ENCODE measurements at places on chromosomes 3 and 15.

DNA sequence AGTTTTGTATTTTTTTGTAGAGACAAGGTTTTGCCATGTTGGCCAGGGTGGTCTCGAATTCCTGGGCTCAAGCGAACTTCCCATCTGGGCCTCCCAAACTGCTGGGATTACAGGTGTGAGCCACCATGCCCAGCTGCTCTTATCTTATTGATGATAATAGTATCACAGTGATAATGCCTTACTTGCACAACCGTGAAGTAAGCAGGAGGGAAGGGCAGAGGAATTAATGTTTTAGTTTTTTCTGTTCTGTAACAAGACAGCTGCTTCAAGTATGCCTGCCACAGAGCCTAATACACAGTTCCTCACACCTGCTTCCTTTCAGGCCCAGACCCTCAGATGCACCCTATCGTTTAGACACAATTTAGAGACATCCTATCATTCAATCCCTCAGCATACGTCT lies 26.1 kb upstream of the MUC13 start:
- no peak for DNase-seq

DNA sequence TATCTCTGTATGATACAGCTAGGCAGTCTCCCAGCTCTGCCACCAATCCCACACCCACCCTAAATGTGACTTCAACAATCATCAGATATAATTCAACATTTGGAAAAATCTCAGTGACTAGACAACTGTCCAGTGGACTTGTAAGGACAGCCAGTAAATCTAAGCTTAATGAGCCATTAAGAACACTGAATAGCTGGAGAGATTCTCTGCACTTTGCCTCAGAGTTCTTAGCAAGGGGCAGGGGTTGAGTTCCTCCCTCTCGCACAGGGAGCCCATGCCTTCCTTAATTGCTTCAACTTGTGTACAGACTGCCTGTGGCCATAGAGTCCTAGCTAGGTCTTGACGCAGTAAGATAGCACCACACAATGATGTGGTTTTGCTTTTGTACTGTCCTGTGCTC lies 15.6 kb downstream of the MEX3B start:
- DNase-seq = no peak

DNA sequence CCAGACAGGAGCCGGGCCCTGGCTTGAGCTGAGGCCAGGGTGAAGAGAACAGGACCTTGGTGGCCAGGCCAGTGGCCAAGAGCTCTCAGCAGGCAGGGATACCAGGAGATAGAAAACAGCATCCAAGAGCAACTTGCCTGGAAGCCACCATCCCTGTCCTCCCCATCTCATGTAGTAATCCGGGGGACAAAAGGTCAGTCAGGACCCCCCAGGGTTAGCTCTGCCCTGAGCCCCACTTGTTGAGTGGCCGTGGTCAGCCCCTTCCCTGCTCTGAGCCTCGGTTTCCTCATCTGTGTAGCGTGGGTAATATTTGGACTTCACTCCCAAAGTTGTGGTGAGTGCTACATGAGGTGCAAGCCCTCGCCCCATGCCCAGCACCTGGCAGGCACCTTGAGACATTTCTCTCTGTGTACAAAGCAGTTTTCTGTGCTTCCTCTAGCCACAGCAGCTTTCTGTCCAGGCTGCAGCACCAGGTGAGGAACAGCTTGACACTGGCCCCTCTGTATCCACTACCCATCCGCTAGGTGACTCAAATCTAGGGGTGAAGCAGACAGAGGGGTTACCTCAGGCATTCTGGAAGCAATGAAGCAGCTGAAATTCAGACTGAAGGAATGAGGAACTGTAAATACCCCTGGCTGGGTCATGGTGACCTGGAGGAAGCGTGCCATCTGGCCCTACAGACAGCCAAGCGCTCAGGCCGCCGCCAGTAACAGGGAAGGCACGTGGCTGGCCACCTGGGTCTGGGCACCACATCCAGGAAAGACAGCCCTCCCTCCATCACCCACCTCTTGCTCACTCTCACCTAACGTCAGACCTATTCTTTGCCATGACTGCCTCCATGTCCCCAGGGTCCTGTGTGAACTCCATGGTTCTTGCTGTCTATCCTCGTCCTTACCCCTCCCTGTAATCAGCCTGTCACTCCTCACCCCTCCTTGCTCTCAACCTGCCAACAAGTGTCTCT lies 6.7 kb downstream of the CISH start:
- DNase-seq = no peak

- DNase-seq = no peak
These were observed 64.1 kb downstream of the NIPA2 start for GRCh38 chr15:22902578-22902977.

DNA sequence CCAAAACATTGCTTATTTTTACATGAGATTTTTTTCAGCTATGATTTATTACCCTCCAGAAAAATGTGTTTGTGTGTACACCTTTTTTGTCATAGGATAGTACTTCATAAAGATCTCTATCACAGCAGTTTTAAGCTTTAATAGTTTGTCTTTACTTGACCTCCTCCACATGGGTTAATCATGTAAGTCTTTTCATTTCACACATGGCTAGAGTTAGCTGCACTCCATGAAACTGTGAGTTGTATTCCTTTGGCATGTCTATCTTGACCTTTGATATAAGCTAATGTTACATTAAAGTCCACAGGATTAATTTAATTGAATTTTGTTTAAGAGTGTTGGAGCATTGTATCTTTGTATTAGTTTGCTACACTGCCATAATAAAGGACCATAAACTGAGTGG lies 217.1 kb downstream of the OTOL1 start:
- DNase-seq = no peak

GRCh38 chr15:30953183-30953582 lies 38.2 kb downstream of the MTMR10 start:
- DNase-seq = no peak

DNA sequence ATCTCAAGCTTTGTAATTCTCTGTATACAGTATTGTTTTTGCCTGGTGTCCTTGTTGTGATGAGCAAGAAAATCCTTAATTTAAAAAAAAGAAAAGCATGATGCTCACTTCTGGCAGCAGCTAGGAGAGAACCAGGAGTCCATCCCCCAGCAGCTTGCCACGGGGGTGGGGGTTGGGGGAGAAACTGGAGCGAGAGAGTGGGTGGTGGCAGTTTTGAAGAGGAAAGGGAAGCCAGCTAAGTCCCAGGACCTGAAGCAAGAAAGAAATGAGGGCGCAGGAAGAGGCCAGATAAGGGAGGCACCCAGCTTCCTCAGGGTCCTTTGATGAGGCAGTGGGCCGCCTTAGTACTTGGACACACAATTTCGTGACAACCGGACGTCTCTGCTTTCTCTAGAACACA lies 23.5 kb downstream of the CHAC1 start:
- no peak for DNase-seq

GRCh38 chr3:135007607-135008006 lies 212.5 kb downstream of the EPHB1 start:
- DNase-seq = no peak

- DNase-seq = no peak
These were observed 77.7 kb upstream of the RAD18 start for GRCh38 chr3:9040996-9041395.

DNA sequence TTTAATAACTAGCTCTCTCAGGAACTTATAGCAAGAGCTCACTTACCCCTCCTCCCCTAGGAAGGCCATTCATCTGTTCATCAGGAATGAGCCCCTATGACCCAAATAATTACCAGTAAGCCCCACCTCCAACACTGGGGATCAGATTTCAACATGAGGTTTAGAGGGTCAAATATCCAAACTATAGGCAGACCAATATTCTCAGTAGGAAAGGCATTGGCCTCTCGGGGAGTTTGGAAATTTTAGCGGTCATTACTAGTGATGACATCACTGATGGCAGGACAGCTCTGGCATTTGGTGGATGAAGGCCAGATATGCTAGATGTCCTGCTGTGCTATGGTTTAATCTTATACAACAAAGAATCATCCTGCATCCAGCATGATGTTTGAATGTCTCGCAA lies 15.2 kb upstream of the CD47 start:
- no peak for DNase-seq

- DNase-seq = no peak
These were observed 36.5 kb upstream of the NPHP3 start for GRCh38 chr3:132758740-132759139.

DNA sequence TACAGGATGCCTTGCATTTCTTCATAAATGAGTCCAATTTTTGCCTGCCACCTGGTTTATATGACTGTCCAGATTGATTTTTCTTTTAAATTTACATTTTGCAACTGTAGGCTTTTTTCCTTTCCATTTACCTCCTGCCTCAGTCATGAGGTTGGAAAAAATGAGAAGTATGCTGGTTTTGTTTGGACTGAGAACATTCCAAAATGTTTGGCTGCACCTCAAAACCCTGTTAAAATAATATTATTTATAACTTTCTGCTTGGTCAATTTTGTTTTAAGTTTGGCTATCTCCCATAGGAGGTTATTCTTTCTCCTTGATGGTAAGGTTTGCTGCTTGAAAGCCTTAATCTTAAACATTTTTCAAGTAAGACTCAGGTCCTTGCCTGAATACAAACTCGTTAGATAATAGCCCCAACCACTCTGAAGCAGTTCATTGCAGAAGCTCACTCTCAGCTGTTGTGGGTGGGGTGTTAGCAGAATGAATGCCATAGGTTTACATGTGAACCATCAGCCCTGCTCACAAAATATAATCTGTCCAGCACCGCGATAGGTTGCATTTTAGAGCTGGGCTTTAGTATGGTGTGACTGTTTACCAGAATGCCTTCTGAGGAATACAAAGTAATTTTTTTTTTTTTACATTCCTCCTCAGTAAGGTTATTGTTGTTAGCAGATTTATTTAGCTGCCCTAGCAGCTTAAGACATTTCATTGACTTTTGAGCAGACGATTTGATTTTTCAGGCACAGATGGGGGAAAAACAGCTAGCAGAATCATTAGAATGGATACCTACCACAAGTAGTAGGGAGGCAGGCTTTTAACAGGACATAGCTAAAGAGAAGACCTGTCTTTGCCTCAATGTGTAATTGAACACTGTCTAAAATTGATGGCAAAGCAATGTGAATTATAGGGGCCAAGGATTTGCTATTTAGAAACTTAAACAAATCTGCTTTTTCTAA lies 630.8 kb upstream of the KCNMB2 start:
- no peak for DNase-seq

GRCh38 chr3:14511623-14512280 lies 28.4 kb downstream of the GRIP2 start:
- no peak for DNase-seq

GRCh38 chr15:57253500-57253899 lies 122.8 kb upstream of the CGNL1 start:
- no peak for DNase-seq

GRCh38 chr3:27451251-27451650 lies 32.9 kb downstream of the SLC4A7 start:
- DNase-seq = no peak

- DNase-seq = no peak
These were observed 4.8 kb upstream of the CSK start for GRCh38 chr15:74776821-74777768.

GRCh38 chr15:94674296-94674695 lies 442.9 kb downstream of the MCTP2 start:
- DNase-seq = peak; percentile 52

- no peak for DNase-seq
These were observed 106.4 kb downstream of the FBLN2 start for GRCh38 chr3:13655061-13655913.

DNA sequence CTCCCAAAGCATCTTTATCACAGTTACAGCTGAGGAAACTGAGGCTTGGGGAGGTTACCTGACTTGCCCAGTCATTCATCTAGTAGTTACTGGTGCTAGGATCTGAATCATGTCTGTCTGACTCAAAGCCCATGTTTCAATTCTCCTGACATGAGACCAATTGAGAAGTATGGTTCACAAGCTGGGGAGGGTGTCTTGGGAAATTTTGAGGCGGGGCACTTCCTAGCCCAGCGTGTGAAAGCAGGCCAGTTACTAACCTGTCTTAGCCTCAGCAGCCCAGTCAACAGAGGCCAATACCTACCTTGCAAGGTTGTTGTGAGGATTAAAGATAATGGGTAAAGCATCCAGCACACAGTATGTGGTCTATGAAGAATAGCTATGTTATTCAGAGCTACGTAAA lies 37.0 kb downstream of the CLDN18 start:
- DNase-seq = no peak

DNA sequence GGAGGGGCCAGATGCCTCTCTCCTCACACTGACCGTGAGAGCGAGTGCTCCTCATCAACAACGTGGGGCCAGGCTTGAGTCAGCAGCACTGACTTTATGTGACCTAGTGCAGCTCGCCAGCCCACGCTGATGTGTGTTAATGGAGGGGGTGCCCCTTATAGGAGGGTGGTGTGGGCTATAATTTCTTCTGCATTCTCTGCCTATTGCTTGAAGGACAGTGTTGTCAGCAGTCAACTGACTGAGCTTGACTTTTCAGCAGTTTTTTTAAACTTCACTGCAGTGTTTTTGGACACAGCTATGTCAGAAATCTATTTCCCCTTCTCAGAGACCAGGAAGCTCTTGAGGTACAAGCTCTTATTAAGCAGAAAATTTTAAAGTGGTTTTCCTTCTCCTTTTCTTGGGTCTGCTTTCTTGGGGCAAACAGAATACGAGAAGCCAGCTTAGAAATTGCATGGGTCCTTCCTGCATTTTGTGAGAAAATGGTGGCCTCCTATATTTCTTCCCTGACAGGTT lies 304.8 kb upstream of the CTDSPL start:
- DNase-seq = no peak

- no peak for DNase-seq
These were observed 20.2 kb downstream of the TM6SF1 start for GRCh38 chr15:83127547-83128150.

- DNase-seq = no peak
These were observed 5.1 kb downstream of the BFSP2 start for GRCh38 chr3:133404920-133405319.

DNA sequence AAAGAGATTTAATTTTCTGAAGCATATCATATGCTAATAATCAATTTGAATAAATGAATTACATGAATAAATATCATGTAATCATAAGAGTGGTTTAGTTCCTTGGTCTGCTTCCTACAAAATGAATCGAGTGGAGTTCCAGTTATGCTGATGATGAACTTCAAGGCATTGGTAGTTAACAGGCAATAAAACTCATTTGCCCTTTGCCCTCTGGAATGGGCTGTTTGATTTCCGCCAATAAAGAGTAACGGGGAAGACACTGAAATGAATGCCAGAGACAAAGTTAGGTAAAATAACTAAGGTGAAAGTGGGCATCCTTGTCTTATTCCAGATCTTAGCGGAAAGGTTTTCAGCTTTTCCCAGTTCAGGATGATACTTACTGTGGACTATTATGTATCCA lies 90.1 kb downstream of the C3orf38 start:
- DNase-seq = no peak

GRCh38 chr3:197512691-197513571 lies 42.8 kb downstream of the BDH1 start:
- DNase-seq = no peak

- DNase-seq = no peak
These were observed 49.4 kb upstream of the SPATA12 start for GRCh38 chr3:57011022-57011421.

GRCh38 chr15:84586696-84587095 lies 14.1 kb upstream of the ZSCAN2 start:
- DNase-seq = no peak

GRCh38 chr3:42106646-42107045 lies 15.5 kb downstream of the TRAK1 start:
- DNase-seq = no peak

DNA sequence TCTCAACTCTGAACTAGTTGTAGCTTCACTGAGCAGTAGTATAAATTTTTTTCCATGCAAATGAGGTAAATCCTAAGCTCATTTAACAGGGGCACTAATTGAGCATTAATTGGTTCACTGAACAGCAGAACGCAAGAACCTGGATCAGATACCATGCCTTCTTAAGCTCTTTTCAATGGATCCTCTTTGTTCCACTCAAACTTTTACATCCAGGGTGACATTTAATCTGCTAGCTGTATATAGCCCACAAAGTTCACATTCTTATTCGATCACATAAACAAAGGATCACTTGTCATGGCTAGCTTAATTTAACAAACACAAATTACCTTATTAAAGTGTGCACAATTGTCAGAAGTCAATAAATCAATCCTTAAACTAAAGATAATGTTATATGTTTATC lies 281.6 kb downstream of the CNTN6 start:
- no peak for DNase-seq

All from left renal cortex interstitium (tissue), 4 donors.